ENCODE measurements at places on chromosomes 2 and 18. TPM values are rescaled to one million over a fixed set of nuclear protein-coding genes. Genes with fewer than 3 reads are reported as not detected.

The CEP192 gene
- total RNA-seq = 18.6 TPM

GRCh38 chr2:202116691-202117090, 43.6 kb downstream of the KIAA2012 start:
- no peak for DNase-seq

- DNase-seq = no peak
Measured at GRCh38 chr2:69973335-69973735, 11.9 kb upstream of the ASPRV1 start.

DNA sequence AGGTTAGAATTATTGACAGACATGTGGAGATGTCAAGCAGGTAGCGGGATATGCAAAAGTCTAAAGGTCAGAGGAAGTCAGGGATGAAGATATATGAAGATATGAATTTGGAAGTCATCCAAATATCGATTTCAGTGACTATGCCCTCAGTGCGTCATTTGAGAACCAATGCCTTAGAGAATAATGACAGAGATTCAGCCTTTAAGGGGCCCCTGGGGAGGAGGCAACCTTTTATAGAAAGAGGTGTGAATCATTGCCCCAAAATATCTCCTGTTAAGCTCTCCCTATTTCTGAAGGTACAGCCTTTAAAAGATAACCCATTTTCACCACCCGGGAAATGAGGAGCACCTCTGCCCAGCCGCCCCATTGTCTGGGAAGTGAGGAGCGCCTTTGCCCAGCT, 223.4 kb downstream of the NCKAP5 start:
- no peak for DNase-seq

Data from Daoy (cell line).